ENCODE measurements at places on chromosomes 16 and 17. TPM values are rescaled to one million over a fixed set of nuclear protein-coding genes. Genes with fewer than 3 reads are reported as not detected.

FN3K gene
- 5.3 TPM for total RNA-seq

HS3ST2 gene
- not detected for total RNA-seq

KLHL10 gene
- total RNA-seq = 0.07 TPM

KRT39 gene
- total RNA-seq = not detected

CDH13 gene
- total RNA-seq = not detected

SLC46A1 gene
- total RNA-seq = 2.8 TPM

ZNF423 gene
- total RNA-seq = not detected

CA7 gene
- 0.20 TPM for total RNA-seq

NPIPA8 gene
- 1.4 TPM for total RNA-seq

KRT33B gene
- total RNA-seq = not detected

PRDM7 gene
- total RNA-seq = not detected

FOXC2 gene
- not detected for total RNA-seq

CDK5R1 gene
- 4.4 TPM for total RNA-seq

TP53TG3F gene
- total RNA-seq = not detected

TLCD2 gene
- 0.11 TPM for total RNA-seq

RNF222 gene
- total RNA-seq = not detected

LGALS9B gene
- total RNA-seq = 2.0 TPM

UBE2G1 gene
- 83.9 TPM for total RNA-seq

Measured in T-helper 2 cell treated with Interferon-gamma antibody and Interleukin-4, amounts not matched to agents 100 ng/mL and 5 ng/mL, for 36 hours (primary cell).